NCI-H460 (cell line): ENCODE measurements at places on chromosomes 12 and 14. TPM values are rescaled to one million over a fixed set of nuclear protein-coding genes. Genes with fewer than 3 reads are reported as not detected.

DNA sequence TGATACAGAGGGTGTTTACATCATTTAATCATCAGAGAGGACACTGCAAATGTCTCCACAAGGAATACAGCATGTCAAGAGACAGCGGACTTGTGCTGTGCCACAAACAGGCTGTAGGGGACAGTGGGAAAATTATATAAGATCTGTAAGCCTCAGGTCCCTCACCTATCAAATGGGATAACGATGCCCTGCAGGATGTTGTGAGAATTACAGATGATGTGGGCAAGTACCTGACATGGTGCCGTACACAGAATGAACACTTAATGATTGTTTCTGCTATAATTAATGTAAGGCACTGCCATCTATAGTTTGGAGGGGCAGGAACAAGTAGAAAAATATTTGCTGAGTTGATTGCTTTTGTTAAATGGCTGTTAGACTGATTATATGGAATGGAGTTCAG lies 81.9 kb upstream of the GTF2A1 start:
- DNase-seq, result no peak

GRCh38 chr14:83164016-83164415 lies 1630.4 kb upstream of the SEL1L start:
- DNase-seq, result no peak

- no peak for DNase-seq
Observed at GRCh38 chr14:76729258-76729657, 32.0 kb upstream of the VASH1 start.

DNA sequence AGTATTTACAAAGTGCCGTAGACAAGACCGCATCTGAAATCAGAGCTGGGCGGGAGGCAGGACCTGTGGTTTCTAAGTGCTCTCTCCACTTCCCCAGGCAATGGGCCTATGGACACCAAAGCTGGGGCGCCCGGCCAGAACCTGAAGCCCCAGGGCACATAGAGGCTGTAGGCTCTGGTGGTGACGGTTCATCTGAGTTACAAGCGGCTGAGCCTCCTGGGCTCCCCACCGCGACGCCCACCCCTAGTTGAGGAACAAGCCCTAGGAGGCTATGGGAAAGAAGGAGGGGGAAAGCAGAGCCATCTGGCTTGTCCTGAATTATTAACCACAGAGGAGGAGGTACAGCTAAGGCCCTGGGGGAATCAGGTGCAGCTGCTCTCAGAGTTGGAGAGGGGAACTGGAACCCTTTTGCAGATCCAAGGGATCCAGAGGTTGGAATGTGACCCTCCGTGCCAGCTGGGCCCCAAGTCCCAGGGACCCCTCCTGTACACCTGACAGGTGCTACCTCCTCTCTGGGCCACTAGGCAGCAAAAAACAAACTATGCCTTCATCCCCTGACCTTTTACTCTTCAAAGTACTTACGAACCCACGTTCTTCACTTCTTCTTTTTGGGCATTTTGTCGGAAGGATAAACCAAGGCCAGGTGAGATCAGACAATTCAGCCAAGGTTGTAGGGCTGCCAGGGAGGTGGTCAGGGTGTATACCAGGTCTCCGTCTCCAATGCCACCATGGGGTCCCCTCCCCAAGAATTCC lies 77.2 kb downstream of the ARL6IP4 start:
- DNase-seq, result no peak

Gene SAV1
- total RNA-seq, result 71.8 and 75.9 TPM in 2 replicates

GRCh38 chr12:104342635-104343249 lies 39.2 kb downstream of the EID3 start:
- DNase-seq, result no peak

DNA sequence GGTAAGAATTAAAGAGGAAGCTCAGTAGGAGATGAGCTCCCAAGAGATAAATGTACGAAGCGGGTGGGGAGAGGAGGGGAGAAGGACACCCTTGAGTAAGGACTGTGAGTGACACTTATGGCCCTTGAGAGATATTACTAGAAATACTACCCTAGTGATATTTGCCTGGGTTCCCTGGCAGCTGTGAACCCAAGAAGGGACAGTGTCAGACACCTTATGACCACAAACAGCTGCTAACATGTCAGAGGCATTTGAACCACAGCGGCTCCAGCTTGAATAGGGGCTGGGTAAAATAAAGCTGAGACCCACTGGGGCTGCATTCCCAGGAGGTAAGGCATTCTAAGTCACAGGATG lies 19.6 kb upstream of the SLC6A12 start:
- no peak for DNase-seq

GRCh38 chr14:75969126-75969525 lies 12.7 kb downstream of the TGFB3 start:
- no peak for DNase-seq

Gene TOGARAM1
- 11.9 and 13.2 TPM in 2 replicates for total RNA-seq

DNA sequence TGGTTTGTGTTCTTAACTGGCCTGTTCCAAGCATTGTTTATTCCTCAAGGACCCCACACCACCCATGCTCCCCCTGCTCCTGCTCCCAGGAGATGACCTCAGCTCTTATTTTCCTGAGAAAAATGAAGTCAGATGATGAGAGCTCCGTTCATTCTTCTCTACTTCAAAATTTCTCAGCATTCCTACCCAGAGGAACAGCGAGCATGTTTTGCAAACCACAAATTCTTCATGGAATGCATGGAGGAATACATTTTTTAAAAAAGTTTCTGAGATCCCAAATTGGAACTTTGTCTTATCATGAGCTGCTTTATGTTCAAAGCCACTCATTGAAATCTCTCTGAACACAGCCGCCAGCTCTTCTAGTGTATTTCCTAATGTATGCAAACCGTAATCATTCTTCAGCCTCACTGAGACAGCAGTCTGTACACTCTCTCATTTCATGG lies 44.9 kb downstream of the SYNE2 start:
- no peak for DNase-seq

Gene SRRM4
- 0.03 TPM in 1 of 2 replicates, not detected in the other for total RNA-seq

Gene PRIMA1
- total RNA-seq, result 0.02 and 0.40 TPM in 2 replicates

DNA sequence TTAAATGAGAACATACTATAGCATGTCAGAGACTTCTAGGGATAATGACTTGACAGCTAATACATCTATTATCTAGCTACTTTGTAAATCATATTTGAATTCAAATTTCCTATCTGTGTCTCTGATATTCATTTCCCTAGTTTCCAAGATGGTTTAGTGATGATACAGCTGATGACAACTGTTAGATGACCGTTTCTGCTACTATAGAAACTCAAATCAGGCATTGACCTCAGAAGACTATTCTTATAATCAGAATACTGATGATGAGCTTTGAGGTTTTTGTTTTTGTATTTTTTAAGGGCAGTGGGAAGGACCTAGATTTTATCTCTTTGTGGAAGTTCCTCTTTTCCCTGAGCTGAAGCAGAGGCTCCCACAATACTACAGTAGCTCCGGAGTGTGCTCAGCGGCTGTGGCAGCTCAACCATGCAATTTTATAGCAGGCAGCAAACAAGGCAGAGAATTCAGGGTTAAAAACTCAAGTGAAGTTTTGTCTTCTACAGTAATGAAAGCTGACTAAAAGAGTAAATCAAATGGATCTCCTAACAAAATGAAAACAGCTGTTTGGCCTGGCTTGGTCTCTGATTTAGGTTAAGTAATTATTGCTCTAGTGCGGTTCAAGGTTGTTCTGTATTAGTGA lies 145.1 kb downstream of the SLC25A21 start:
- DNase-seq, result no peak

Gene CARMIL3
- 1.1 and 1.7 TPM in 2 replicates for total RNA-seq

GRCh38 chr12:92261692-92262091 lies 116.0 kb upstream of the BTG1 start:
- no peak for DNase-seq

DNA sequence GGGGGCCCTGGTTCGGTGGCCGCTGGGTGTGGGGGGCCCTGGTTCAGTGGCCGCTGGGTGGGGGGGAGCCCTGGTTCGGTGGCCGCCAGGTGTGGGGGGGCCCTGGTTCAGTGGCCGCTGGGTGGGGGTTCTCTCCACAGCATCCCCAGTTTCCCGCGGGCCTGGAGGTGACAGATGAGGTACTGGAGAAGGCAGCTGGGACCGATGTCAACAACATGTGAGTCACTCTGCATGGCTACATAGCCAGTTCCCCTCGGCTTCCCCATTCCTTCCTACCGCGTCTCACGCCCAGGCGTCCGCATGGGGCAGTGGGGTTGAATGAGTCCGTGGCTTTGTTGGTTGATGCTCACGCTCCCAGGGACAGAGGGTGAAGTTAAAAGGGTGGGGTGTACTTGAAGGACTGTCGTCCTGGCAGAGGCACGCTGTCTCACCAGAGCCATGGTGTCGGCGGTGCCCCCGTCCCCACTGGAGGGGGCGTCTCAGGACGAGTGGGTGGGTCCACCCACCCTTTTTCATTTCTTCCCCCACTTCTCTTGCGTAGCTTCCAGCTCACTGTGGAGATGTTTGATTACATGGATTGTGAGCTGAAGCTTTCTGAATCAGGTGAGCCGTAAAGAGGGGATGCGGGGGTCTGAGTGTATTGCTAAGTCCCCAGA lies 15.6 kb downstream of the HIP1R start:
- DNase-seq, result no peak

GRCh38 chr12:66716522-66716921 lies 37.6 kb upstream of the GRIP1 start:
- no peak for DNase-seq

- DNase-seq, result no peak
Observed at GRCh38 chr14:105256292-105256960, 8.1 kb downstream of the BTBD6 start.
